Gastroesophageal sphincter (tissue), 4 donors: ENCODE measurements at places on chromosomes 12 and 14.

- peak; percentile 56 for ATAC-seq
Measured at GRCh38 chr12:26651566-26652188, 181.3 kb downstream of the ITPR2 start.

DNA sequence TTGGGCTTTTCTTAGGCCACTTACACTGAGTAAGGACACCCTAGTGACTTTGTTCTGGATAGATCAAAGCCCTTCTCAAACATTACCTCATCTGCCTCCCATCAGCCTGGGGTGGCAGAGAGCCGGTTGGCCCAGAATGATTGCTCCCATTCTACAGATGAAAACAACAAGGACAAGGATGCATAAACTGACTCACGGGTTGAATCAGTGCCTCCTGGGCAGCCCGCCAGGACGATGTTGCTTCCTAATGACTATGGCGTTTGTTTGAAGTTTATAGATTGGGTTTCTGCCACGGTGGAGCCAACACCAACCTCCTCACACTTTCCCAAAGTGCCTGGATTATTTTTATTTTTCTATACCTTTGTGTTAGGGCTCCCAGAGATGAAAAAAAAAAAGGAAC is 3.6 kb upstream of the VRK1 start:
- ATAC-seq: no peak

- no peak for ATAC-seq
Measured at GRCh38 chr14:84025106-84026012, 1504.6 kb upstream of the FLRT2 start.

GRCh38 chr12:103244596-103244995 is 251.2 kb downstream of the C12orf42 start:
- ATAC-seq: no peak

- ATAC-seq: peak; percentile 72
Measured at GRCh38 chr14:23094666-23095195, at the start of gene ACIN1. Gene ACIN1 (minus strand): TSS chr14:23095136. CDS start chr14:23095112, 24 bp downstream.

DNA sequence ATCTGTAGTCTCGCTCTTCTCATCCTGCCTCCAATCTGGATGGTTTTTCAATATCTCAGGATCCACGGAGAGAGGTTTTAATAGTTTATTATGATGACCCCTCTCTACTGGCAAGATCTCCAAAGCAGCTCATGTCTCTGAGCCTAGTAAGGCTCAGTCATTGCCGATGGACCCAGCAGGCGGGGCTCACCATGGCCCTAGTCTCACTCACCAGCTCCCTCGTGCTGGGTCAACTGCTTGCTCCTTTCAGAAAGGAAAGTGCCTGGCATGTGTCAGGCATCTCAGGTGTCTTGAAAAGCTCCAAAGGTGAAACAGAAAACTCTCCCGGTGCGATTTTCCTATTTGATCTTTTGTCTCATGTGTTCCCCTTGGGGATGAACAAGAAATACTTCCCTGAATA is 179.0 kb downstream of the CALM1 start:
- no peak for ATAC-seq

- no peak for ATAC-seq
Measured at GRCh38 chr12:54068418-54069070, 14.9 kb downstream of the HOXC4 start.
